AG09319 (cell line): ENCODE measurements at places on chromosomes 5 and 9.

DNA sequence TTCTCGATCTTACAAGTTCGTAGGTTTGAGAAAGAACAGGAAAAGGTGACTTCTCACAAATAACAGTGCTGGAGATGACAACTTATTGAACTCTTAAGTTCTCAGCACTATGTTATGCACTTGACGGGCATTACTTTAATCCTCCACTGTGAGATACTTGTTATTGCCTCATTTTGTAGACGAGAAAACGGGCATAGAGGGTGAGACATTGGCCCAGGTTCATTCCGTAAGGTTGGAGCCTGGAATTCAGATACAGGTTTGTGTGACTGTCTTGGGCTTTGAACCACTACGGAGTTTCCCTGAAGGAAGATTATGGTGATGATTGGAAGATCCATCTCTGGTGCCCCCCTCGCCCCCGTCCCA lies 657 bp downstream of the MAT2B start:
- no peak for DNase-seq

- no peak for DNase-seq
Measured at GRCh38 chr5:24475101-24475500, 169.7 kb downstream of the CDH10 start.

DNA sequence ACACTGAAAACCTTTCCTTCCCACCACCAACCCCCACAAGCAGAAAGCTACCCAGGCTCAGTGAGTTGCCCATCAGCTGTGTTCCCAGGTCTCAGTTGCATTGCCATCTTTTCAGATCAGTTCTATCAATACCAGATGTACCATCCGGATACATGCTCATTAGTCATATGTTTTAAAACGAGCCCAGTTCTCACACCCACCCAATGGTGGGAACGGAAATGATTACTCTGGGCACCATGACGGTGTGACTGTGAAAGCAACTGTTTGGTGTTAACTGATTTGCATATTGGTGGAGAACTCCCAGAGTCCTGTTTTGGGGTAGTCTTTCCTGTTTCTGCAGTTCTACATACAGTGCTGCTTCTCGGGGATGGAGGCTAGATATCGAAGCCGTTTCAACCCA lies 212.3 kb downstream of the TRIM36 start:
- DNase-seq = no peak

- no peak for DNase-seq
Measured at GRCh38 chr5:125457617-125458016, 711.2 kb upstream of the ZNF608 start.

- DNase-seq = no peak
Measured at GRCh38 chr5:1325870-1326531, 18.9 kb downstream of the CLPTM1L start.

GRCh38 chr5:29161399-29162291 lies 2031.8 kb upstream of the CDH6 start:
- DNase-seq = no peak

- DNase-seq = no peak
Measured at GRCh38 chr9:129328355-129329042, 150.4 kb upstream of the IER5L start.

DNA sequence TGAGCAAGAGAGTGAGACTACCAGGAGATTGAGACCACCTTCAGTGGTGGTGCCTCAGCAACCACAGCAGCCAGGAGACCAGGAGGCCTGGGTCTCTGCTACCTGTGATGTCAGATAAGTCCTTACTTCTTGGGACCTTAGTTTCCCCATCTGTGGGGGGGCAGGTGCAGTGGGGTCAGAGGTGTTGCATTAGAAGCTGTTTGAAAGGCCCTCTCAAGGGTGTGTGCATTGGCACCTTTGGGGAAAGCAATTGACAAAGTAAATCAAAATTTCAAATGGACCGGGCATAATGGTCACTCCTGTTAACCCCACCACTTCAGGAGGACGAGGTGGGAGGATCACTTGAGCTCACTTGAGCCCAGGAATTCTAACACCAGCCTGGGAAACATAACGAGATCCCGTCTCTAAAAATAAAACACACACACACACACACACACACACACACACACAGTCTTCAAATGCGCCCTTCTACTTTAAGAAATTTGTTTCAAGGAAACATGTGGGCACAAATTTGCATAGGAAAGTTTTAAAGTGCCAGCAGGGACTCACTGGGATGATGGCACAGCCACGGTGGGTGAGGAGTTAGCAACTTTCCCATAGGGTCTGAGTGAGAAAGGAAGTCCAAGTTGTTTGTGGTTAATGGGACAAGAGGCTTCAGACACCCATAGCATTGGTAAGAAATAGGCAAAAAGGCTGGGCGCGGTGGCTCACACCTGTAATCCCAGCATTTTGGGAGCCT lies 1.3 kb upstream of the AK1 start:
- no peak for DNase-seq
